ENCODE measurements at places on chromosomes 3 and 15.
A peak's percentile ranks its signal among the peaks of the same experiment; 100 is the strongest.

DNA sequence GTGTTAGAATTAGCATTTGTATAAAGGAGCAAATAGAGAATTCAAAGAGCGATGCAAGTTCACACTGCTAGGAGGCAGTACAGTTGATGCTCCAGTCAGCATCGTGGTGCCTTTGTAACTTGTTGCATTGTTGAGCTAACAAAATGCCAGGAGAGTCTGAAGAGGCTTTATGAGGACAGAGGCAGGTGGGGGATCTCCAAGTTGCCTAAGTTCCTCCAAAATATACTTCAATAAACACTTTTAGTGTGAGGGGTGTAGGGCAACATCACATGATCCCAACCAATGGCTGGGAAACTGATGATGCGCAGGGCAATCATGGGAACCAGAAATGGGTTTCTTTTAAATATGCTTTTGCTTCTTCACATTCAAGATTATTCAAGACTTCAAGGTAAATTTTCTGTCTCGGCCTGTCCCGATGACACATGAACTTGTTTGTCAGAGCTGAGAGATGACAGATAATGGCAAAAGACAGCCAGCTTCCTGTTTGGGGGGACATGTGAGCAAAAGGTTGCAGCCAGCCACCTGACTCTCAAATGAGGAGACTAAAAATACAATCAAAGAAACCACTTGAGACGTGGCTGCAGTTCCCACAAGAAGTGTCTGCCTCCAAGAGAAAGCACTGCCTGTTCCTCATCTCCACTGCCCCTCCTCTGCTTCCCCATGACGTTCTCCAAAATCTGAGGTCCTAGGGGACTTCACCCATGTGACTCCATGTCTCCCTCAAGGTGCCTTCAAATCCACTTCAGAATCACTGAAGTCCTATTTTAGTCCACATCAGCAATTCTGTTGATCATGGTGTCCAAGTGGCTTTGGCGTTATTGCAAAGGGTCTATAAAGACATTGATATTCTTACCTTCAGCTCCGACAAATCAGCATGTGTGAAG lies 39.3 kb downstream of the KLHL6 start:
- DNase-seq, result peak; percentile 80

DNA sequence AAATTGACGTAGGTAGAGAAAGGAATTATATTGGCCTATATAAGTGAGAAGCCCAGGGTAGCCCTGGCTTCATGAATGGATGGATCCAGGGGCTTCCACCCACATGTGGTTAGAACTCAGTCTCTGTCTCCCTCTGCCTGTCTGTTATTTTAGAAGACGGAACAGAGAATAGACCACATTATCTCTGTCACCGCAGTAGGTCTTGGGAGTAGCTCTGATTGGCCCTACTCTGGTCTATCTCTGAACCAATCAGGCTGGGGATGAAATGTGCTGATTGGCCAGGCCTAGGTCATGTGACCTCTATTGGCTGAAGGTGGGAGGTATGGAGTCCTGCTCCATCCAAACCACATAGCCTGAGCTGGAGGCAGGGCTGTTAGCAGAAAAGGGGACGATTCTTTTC lies 143.0 kb upstream of the PRR23C start:
- no peak for DNase-seq

DNA sequence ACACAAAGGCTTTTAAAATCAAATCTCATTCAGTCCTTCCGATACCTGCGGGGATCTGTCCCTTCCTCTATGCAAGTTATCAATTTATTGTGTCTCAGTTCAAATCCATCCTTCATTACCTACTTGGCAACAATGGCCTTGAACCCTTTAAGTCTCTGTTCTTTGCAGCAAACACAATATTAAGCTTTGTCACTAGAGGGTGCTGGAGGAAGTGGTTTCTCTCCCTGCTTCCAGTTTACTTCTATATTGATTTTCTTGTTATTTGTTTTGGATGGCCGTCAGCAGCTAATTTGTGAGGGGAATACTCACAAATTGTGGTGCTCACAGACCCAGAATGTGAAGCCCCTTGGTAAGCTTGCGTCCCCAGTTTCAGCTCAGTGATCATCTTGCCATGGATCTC lies 278.3 kb downstream of the FGF12 start:
- DNase-seq, result no peak

DNA sequence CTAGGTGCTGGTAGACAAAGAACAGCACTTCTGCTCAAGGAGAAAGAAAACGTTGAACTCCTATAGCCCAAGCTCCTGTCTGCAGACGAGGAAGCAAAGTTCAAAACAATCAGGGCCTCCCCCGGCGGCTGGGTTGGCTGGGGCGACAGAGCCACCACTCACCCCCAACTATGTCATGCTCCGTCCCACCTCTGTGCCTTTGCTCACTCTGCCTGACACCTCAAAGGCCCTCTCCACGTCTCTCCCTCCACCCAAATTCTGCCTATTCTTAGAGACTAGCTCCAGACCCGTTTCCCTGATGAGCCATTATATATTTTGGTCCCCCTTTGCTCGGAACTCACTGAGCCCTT lies 304.3 kb downstream of the TLE3 start:
- no peak for DNase-seq

DNA sequence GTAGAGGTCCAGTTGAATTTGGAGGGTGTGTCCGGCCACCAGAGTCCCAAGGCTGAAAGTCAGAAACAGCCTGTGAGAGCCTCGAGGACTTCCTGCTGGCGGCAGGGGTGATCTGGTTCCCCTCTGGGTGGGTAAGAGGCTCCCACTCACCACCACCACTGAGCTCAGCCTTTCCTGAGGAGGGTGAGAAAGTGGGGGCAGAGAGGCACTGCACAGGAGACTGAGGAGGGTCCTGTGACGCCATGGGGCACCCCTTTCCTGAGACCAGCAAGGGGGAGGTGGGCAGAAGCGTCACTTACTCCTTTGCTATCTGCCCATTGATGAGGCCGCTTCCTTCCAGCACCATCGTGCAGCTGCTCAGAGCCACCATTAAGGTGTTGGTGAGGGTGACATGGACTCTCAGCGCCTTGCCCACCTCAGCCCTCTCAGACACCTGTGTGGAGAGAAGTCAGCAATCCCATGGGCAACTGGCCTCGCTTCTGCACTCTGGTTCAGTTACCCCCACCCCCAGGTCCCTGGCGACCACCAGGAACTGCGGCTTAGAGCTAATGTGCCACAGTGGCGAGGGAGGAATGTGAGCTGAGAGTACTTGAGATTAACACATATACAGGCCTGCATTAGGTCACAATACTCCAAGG lies 10.0 kb upstream of the TGM5 start:
- DNase-seq, result no peak

DNA sequence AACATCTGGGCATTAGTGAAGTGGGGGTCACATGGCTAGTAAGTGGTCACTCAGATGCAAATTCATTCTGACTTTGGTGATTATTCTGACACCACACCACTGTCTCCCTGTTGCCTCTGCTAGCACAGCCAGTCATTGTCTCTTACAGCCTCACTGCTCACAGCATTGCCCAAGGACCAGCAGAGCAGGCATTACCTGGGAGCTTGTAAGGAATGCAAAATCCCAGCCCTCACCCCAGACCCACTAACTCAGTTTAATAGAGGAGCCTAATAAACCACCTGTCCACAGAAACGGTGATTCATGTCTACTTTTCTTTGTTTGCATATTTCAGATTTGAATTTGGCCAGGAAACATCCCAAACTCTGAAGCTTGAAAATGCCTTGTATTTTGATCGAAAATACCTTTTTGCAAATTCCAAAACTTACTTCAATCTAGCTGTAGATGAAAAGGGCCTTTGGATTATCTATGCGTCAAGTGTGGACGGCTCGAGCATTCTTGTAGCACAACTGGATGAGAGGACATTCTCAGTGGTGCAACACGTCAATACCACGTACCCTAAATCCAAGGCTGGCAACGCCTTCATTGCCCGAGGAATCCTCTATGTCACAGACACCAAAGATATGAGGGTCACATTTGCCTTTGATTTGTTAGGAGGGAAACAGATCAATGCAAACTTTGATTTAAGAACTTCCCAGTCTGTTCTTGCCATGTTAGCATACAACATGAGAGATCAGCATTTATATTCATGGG lies 62.7 kb downstream of the GLDN start:
- no peak for DNase-seq

GRCh38 chr3:179083977-179084376 lies 12.4 kb upstream of the ZMAT3 start:
- DNase-seq, result no peak

DNA sequence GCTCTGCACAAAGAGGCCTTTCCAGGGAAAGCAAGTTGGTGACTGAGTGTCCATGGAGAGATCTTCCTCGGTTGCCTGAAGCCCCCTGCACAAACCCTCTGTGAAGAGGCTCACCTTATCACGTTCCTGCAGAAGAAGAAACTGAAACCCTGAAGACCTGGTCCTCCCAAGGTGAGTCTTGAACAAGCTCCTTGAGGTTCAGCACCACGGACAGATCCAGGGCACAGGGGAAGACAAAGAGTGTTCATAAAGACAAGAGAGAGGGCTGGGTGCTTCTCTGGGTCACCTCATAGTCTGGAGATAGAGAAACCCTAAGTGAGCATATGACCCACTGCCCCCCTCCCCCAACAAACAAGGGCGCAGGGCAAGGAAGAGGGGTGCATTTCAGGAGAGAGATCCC lies 21.7 kb upstream of the TBC1D21 start:
- peak; percentile 17 for DNase-seq

- DNase-seq, result no peak
These were observed 85.3 kb upstream of the LIMD1 start for GRCh38 chr3:45509038-45509767.

DNA sequence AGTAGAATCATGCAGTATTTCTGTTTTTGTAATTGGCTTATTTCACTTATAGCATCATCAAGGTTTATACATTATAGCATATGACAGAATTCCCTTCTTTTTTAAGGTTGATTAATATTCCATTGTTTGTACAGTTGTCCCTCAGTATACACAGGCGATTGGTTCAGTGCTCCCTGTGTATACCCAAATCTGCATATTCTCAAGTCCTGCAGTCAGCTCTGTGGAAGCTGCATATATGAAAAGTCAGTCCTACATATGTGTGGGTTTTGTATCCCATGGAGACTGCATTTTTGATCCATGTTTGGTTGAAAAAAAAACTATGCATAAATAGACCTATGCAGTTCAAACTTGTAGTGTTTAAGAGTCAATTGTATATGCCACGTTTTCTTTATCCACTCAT lies 127.7 kb downstream of the ISL2 start:
- no peak for DNase-seq

GRCh38 chr3:141059816-141060215 lies 8.7 kb downstream of the SPSB4 start:
- no peak for DNase-seq

DNA sequence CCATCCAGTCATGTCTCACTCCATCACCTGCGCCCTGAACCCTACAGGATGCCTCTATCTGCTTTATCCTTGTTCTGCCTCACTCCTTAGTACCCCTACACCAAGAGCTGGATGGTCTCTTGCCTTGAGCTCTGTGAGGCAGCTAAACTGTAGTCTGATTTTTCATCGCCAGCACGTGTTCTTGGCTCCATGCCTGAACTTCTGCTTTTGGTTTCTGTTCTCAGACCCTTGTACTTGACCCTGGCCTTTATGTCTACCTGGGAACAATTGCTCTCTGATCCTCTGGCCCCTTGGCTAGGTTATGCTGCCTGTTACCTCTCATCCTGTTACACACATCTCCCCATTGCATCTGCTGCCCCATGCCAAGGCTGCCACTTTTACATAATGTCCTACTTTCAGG lies 318.0 kb upstream of the LMCD1 start:
- no peak for DNase-seq

GRCh38 chr15:94305133-94305532 lies 73.8 kb downstream of the MCTP2 start:
- DNase-seq, result peak; percentile 58

DNA sequence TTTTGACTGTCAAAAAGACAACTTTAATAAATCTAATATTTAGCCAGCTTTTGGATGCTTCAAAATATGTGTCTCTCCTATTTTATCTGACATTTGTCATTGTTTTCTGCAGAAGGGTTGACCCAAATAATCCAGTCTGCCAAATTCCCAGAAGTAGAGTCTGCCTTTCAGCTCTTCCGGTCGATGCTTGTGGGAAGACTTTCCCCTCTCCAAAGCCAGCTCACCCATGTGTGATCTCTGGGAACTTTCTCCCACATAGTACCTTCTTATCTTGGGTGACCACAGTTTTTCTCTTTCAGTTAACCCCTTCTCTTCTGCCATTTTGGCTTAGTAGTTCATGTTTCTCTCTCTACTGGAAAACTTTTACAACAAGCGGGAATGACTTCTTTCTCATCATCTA lies 94.1 kb downstream of the ASB7 start:
- no peak for DNase-seq

- DNase-seq, result no peak
These were observed 4.8 kb downstream of the PAQR9 start for GRCh38 chr3:142958707-142959106.

DNA sequence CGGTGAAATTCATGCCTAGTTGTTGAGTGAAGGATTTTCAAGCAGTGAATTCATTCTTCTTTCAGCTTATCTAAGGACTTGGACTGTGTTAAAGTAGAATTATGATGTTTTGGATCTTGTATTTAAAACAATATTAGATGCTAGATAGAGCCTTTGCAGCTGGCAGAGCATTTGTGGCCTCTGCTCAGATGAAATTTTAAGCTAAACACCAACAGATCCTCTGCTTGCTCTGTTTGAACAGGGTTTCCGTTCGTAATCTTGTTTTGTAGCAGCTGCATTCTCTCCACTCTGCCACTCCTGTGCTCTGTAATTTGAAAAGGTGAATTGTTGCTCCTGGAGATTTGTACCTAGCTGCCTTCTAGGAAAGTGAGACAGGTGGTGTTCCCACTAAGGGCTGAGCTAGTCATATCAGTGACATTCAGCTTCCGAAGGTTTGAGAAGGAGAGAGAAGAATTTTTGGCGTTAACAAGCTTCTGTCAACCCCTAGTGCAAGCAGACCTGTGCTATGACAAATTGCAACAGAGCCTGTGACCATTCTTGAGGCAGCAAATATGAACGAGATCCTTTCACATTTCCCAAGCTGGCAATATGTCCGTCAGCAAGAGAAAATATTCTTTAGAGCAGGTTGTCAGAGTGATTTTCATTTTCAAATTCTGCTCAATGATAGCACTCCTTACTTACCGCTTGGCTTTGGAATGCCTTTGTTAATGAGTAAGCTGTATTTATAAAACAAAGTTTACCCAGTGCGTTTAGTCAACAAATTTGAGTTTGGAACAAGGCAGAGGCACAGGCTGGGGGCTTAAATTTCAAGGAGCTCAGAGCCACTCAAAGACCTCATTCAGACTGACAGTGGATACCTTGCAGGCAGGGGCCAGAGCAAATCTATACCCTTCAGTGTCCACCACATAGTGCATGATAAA lies 5.3 kb downstream of the CHST2 start:
- DNase-seq, result no peak

GRCh38 chr3:38964646-38965045 lies 87.1 kb downstream of the SCN11A start:
- no peak for DNase-seq

- no peak for DNase-seq
These were observed 1.5 kb upstream of the P2RY12 start for GRCh38 chr3:151386056-151386455.

- DNase-seq, result no peak
These were observed 83.8 kb downstream of the ROBO1 start for GRCh38 chr3:79684041-79684440.

- no peak for DNase-seq
These were observed 73.5 kb downstream of the CEMIP start for GRCh38 chr15:80852676-80853075.
